ENCODE measurements at places on chromosomes 7 and 10.

GRCh38 chr10:88195841-88196240 lies 332.4 kb downstream of the PTEN start:
- no peak for DNase-seq

DNA sequence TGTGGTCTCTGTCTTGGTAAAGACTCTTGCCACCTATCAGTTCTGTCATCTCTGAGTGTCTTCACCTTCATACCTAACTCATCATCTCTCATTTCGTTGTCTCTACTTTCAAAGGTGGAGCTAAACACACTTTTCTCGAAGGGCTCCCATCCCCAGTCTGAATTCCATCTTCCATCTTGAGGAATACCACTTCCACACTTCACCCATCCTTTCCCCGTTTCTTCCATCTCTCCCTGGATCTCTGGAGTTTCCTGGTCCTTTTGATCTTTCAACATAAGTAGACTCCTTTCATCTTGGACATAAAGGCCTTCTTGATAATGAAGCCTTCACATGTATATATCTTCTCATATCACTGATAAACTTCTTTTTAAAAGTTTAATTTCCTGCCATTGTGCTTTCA lies 120.8 kb upstream of the NOBOX start:
- no peak for DNase-seq

DNA sequence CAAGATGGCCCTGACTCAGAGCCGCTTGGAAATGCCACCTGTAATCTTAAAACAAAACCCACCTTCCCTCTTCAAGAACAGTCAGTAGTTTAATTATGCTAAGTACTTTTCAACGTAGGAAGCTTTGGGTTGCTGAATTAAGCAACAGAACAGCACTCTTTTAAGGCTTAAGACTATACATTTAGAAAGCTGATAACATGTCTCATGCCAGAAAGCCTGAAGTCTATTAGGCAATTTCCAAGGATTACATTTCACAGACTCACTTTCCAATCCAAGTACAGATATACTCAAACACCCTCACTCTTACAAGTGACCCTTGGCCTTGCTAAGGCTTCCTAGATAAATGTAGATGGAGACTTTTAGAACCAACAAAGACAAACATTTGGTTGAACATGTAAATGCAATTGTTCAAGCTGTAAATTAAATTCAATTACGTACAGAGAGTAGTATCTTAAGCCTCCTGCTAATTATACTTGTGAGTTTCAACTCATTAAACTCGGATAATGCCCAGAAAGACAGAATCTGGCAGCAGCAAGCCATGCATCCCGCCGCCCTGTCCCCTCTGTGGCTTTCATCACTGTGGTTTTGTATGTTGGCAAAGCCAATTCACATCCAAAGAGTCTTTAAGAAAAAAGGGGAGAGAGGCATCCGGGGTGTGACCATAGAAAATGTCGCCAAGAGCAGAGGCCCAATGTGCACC lies 283.1 kb upstream of the NRP1 start:
- DNase-seq: no peak

DNA sequence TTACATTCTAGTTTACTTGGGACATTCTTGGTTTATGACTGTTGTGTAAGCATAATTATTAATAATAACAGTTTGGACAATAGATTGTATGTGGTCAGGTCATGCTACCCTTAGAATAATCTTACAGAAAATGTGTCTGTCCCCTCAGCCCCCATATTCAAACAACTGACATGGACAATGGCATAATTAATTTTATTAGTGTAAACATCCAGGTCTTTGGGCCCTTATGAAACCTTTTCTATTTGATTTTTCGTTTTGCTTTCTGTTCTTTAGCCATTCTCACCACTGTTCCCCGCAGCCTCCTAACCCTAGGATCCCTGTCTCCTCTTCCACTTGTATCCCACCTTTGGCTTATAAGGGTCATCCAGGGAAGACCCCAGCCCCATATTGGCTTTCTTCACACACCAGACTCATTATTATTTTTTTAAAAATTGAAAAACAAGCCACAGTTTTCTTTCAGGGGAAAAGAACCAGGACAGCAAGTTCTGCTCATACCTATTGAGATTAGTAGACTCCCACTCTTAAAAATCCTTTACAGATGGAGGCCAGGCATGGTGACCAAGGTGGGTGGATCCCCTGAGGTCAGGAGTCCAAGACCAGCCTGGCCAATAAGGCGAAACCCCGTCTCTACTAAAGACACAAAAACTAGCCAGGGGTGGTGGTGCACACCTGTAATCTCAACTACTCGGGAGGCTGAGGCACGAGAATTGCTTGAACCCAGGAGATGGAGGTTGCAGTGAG lies 11.5 kb downstream of the VIM start:
- DNase-seq: no peak

DNA sequence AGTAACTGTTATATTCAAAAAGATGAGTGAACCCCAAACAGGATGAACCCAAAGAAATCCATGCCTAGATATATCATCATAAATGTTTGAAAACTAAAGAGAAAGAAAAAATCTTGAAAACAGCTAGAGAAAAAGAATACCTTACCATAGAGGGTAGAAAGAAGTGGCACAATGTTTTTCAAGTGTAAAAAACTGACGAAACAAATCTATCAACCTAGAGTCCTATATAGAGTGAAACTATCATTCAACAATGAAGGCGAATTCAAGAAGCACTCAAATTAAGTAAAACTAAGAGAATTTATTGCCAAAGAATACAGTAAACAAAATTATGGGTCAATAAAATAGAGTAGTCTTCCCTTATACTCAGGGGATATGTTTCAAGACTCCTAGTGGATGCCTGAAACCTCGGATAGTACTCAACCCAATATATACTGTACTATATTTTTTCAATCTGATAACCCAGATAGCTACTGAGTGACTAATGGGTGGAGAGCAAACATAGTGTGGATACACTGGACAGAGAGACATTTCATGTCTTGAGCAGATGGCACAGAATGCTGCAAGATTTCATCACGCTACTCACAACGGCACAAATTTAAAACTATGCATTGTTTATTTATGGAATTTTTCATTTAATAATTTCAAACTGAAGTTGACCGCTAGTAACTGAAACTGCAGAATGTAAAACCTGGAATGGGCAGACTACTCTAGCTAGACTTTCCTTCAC lies 52.6 kb upstream of the TMEM106B start:
- no peak for DNase-seq

- no peak for DNase-seq
Observed at GRCh38 chr7:12369072-12369471, 34.6 kb downstream of the VWDE start.

DNA sequence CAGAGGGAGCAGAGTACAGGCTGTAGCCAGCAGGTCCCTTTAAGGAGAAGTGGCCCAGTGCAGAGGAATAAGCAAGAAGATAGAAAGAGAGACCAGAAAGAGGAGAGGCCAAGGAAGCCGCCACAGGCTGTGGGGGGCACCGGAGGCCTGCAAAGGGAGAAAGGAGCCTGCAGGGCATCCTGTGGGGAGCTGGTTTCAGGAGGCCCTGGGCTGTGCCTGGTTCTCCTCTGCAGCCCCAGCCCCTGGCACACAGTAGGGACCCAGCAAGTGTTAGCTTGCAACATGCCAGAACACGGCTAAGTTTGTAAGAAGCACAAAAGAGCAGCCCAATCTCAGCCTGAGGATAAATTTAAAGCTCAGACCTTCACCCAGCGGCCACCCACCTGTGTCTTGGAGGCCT lies 12.3 kb upstream of the C10orf71 start:
- DNase-seq: no peak

DNA sequence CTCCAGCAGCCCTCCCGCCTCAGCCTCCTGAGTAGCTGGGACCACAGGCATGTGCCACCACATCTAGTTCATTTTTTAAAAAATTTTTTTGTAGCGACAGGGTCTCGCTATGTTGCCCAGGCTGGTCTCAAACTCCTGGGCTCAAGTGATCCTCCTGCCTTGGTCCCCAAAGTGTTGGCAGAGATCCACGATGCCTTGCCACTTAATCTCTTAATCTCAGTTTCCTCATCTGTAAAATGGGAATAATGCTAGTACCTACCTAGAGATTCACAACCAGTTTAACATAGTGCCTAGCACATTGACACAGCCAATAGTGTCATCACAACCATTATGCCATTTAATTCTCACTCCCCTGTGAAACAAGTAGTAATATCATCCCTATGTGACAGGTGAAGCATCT lies 4.8 kb upstream of the CPA4 start:
- no peak for DNase-seq

GRCh38 chr7:11294965-11295364 lies 321.3 kb downstream of the PHF14 start:
- DNase-seq: no peak

GRCh38 chr10:22461891-22462290 lies 116.6 kb downstream of the SPAG6 start:
- DNase-seq: no peak

DNA sequence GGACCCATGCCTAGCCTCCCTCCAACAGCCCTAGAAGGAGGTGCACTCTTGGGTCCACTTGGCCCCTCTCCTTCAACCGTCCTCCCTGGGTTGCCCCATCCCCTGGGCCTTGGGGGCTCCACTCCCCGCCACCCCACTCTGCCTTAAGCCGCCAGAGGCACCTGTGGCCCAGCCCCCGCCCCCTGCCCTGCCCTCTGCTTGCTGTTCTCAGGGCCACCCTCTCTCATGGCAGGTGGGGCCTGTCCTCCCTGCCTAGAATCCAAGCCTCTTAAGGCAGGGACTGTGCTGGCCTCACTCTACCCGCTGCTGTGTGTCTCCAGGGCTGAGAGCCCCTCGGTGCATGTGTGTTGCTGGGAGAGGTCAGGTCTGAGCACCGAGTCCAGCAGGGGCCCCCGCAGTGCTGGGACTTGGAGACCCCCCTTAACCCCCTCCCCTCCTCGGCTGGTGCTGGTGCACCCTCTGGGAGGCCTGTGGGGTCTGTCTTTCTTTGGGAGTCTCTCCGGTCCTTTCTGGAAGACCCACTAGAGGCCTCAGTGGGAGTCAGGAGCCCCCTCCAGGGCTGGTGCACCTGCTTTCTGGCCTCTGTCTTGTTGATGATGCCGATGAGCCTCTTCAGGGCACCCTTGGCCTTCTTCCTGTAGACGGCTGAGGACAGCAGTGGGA lies 43.8 kb downstream of the CFAP46 start:
- no peak for DNase-seq

- DNase-seq: no peak
Observed at GRCh38 chr10:130350996-130351395, 214.8 kb downstream of the GLRX3 start.

DNA sequence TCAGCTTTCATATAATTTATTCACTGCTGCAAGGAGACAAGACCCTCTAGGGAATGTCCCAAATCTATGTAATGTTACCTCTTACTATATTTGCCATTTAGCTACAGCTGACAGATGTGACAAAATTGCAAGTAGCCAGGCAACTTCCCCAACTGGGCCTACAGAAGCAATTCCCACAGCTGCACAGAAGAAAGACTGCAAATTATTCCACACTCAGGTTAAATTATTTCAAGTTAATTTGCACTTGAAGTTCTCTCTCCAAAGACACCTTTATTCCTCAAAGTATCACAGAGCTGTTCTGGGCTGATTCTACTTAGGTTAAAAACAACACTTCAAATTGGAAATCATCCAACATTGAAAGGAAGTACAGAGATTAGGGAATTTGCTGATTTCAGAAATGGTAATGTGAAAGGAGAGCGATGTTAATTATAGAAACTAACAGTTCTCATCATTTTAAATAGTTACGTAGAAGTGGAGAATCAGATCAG lies 133.6 kb downstream of the THSD7A start:
- DNase-seq: no peak

DNA sequence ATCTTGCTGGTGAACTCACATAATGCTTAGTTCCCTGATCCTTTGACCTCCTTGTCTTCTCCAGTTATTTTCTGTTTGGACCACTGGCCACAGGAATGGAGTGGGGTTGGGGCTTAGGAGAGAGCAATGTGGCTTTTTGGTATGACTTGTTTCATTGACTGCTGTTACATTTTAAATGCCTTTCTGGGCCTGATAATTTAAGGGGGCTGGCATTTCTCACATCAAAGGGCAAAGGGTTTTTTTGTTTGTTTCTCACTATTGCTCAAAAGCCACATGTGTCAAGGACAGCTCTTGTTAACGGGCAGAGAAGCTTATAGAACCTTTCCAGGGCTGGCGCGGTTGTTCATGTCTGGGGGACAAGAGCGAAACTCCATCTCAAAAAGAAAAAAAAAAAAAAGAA lies 161.2 kb upstream of the TNRC18 start:
- no peak for DNase-seq

GRCh38 chr10:68208424-68209042 lies 23.4 kb downstream of the ATOH7 start:
- DNase-seq: no peak

DNA sequence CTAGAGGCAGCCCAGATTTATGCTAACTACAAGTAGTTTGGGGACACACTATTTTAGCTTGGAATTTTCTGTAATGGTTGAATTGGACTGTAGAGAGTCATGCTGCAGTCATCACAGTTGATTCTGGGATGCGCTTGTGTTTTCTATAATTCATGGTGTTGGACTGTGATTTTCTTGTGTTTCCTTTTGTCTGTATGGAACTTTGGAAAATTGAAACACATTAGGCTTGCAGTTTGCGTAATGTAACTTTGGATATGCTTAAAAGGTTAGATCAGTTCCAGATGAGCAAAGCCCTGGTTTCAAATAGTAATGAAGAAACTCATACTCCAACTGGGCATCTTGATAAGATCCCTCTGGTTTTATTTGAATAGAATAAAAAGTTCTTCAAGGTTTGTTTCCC lies 502.2 kb downstream of the ARL4A start:
- DNase-seq: no peak

GRCh38 chr10:71852355-71852937 lies 1.4 kb upstream of the PSAP start:
- no peak for DNase-seq

- DNase-seq: no peak
Observed at GRCh38 chr7:22137026-22137425, 191.3 kb upstream of the CDCA7L start.

- no peak for DNase-seq
Observed at GRCh38 chr10:109984013-109984412, 23.8 kb upstream of the ADD3 start.

DNA sequence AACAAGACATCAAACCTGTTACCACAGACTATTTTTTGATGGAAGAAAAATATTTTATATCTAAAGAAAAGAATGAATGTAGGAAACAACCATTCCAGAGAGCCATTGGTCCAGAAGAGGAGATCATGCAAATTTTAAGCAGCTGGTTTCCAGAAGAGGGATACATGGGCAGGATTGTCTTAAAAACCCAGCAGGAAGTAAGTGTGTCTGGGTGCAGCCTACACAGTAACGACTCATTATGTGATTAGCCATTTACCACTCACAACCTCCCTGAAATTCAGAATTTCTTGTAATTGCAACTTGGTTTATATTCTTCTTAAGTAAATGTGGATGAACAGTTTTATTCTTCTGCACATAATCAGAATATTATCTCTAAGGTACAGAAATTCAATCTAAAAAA lies 46.2 kb downstream of the NOC3L start:
- DNase-seq: no peak
